ENCODE measurements at places on chromosomes 11 and 22.
A peak's percentile ranks its signal among the peaks of the same experiment; 100 is the strongest.

DNA sequence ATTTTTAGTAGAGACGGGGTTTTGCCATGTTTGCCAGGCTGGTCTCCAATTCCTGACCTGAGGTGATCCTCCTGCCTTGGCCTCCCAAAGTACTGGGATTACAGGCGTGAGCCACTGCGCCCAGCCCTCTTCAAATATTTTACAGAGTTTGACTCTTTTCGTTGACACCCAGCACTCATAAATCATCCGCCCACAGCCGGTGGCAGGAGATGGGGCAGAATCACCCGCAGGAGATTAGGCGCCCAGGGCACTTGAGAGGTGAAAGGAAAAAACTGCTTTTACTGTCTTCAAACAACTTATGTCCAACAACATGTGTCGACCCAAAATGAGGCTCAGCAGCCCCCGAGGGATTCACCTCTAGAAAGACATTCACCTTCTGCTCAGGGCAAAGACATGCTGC, 56.9 kb downstream of the OSBP2 start:
- no peak for DNase-seq

DNA sequence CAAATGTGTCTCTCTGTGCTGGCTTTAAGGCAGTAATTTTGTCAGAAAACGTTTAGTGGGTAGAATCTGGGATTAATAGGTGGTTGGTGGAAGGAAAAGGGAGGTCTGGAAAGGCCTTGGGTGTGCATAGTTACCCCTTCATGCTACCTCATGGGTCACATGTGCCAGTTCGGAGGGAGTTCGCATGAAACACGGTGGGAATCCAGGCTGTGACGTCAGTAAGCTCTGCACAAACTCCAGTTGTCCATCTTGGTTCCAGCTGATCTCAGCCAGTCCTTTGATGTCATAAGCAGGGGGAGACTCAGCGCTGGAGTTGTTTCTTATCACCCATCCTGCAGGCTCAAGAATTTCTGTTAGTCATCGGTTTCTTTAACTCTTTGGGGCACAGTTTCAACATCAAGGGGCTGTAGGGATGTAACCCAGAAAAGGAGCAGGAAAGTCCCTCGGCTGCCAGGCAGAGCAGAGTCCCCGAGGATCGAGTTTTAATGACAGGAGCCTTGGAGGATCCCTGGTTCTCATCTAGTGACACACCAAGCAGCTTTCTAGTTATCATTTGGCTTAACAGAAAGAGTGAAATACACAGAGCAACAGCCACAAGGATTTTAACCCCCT, 28.9 kb downstream of the MOV10L1 start:
- DNase-seq, result no peak

- peak; percentile 79 for DNase-seq
Observed at GRCh38 chr11:117807482-117808327, 10.7 kb upstream of the DSCAML1 start.

DNA sequence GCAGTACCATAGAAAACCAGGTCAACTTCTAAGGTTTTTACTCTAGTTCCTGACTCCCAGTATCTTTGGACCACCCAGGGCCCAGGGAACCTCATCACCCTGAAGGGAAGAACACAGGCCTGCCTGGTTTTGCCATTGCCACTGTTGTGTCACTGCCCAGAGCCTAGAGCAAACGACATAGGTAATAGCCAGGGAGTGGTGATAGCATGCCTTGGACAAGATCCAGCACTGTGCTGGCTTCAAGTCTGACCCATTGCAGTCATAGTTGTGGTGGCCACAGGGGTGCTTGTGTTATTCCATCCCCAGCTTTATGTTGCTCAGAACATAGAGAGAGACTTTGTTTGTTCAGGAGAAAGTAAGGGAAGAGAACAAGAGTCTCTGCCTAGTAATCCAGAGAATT, 2310.2 kb downstream of the LRRC4C start:
- no peak for DNase-seq

GRCh38 chr11:75195167-75195962, 44.5 kb downstream of the SLCO2B1 start:
- DNase-seq, result peak; percentile 43

DNA sequence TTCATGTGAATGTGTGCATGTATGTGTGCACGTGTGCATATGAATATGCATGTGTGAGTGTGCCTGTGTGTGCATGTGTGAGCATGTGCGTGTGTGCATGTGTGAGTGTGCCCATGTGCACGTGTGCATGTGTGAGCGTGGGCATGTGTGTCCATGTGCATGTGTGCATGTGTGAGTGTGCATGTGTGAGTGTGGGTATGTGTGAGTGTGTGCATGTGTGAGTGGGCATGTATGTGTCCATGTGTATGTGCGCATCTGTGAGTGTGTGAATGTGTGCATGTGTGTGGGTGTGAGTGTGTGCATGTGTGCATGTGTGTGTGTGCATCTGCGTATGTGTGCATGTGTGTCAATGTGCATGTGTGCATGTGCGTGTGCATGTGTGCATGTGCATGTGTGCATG, 94.7 kb downstream of the ST3GAL4 start:
- no peak for DNase-seq
